ENCODE measurements at places on chromosomes 3 and 15. TPM values are rescaled to one million over a fixed set of nuclear protein-coding genes. Genes with fewer than 3 reads are reported as not detected.

The NPAP1 gene
- not detected for total RNA-seq

DNA sequence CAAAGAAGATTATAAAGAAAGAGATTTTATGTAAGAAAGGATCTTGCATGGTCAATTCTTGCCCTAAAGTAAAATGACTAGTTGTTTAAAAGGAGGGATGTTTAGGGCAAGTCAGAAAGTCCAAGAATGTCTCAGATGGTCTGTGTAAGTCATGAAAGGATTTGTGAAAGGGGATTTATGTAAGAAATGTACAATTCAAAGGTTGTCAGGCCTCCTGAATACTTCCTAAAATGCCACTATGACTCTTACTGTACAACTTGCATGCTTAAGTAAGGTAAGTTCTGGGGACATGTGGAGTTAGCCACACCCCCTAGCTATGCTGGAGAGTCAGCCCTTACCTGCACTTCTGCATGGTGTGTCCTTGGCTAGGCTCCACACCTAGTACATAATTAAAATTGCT is 328.9 kb upstream of the TGFBR2 start:
- no peak for DNase-seq

The SRGAP3 gene
- 16.5 TPM for total RNA-seq

- DNase-seq: peak; percentile 94
Observed at GRCh38 chr15:69034352-69034751, 19.9 kb downstream of the NOX5 start.

GRCh38 chr15:81093961-81094360 is 40.1 kb upstream of the CFAP161 start:
- DNase-seq: no peak

DNA sequence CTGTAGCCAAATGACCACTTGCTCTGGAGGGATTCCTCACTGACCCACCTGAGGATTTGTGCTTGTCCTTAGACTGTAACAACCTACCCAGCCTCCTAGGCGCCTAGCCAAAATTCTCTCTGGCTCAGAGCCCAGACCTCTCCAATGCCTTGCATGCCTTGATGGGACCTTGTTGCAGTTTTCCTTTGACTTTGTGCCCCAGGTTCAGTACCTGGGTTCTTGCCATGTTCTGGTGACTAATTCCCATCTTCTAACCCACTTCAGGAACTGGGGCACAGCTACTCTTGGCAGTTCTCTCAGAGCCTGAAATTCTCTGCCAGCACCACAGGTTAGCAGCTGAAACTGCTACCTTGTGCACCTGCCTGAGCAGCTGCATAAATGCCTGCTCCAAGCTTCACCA is 27.0 kb upstream of the UBE3A start:
- peak; percentile 10 for DNase-seq

DNA sequence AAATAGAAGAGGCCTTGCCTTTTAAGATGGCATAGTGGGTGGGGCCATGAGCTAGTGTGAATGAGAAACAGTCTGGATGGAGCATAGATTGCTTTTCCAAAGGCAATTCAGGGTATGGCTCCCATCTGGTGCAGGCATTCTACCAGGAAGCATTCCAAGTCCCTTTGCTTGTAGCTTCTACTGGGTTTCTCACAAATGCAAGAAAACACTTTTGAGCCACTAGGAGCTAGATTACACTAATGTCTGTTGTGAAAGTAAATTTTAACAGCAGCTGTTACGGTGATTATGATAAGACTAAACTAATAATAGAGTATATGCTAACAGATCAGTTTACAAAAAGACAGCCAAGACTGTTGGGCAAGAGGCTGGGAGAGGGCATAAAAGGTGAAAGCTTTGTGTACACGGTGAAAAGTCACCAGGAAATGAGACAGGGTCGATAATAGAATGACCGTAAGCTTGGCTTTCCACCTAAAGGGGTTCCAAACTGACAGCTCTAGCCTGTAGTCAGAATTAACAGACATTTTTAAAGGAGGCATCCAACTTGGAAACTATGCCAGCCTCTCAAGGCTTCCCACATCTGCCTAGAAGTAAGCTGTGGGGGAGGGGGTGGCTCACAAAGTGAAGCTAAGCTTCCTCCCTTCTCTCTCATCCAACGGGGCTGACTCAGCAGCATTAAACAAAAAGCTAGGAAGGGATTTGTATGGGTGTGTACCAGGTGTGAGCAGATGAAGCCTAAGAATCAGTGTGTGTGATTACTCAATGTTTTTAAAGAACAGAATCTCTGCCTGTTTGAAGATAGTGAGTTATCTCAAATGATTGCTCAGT is 61.1 kb upstream of the GPD1L start:
- peak; percentile 95 for DNase-seq

DNA sequence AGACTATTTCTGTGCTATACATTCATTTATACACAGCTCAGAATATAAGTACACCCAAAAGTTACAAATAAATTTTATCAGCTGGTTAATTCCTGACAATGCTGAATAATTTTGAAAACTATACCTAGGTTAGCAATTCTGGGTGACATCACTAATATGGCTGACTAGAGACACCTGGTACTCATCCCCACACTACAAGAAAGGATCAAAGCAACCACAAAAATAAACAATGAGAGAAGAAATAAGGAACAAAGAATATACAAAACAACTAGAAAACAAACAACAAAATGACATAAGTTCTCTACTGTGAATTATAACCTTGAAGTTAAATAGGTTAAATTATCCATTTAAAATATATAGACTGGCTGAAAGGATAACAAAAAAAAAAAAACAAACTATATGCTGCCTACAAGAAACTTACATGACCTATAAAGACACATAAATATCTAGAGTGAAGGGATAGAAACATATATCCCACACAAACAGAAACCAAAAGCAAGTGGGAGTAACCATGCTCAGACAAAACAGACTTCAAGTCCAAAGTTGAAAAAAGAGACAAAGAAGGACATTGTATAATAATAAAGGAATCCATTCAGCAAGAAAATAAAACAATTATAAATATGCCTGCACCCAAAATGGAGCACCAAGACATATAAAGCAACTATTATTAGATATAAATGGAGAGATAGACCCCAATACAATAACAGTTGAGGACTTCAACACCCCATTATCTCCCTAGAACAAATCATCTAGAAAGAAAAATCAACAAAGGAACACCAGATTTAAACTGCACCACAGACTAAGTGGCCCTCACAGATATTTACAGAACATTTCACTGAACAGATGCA is 57.8 kb downstream of the IMPG2 start:
- no peak for DNase-seq

- DNase-seq: no peak
Observed at GRCh38 chr15:25092661-25093060, 137.9 kb downstream of the SNRPN start.

DNA sequence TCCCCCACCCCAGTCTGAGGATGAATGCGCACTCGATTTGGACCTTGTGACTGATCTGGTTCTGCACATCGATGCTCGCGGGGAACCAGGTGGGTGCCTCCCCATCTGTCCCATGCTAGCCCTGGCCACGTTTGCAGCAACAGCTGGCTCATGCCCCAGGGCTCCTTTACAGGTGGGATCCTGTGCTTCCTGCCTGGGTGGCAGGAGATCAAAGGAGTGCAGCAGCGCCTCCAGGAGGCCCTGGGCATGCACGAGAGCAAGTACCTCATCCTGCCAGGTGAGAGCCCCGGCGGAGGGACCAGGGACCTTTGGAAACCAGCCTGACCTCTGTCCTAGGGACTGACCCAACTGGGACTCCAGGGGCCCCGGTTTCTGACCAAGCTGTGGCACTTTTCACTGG is 44.3 kb downstream of the DHX30 start:
- DNase-seq: no peak

DNA sequence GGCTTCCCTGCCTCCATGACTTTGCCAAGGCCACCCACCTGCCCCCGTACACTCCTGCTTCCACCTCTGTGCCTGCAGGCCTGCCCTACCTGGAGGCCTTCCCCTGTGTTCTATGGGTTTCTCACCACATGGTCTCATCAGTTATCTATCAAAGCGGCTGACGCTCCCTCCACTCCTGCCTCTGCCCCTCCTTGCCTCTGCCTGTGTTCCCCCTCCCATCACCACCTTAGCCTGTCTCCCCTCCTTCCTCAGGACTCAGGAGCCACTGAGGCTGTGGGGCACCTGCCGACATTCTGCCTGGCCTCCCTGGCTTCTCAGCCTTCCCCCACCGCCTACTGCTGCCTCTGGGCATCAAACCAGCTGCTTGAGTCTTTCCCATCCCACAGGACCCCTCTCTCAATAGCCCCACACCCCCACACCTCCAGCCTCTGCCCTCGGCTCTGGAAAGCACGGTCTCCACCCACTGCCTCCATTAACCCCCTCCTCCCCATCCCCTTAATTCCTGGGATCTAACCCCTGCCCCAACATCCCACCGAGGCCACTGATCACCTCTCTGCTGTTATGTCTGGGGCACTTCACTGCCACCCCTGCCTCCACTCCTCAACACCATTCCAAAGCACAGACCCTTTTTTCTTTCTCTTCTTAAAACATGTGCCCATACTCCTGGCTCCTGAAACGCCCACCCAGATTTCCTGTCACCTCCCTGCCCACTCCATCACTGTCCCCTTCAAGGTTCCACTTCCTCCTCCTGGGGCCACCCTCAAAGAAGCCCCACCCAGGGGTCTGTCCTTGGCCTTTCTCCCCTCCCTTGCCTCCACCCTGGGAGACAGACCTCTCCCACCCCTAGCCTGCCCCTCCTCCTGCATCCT is 24.4 kb upstream of the CYP11A1 start:
- no peak for DNase-seq

DNA sequence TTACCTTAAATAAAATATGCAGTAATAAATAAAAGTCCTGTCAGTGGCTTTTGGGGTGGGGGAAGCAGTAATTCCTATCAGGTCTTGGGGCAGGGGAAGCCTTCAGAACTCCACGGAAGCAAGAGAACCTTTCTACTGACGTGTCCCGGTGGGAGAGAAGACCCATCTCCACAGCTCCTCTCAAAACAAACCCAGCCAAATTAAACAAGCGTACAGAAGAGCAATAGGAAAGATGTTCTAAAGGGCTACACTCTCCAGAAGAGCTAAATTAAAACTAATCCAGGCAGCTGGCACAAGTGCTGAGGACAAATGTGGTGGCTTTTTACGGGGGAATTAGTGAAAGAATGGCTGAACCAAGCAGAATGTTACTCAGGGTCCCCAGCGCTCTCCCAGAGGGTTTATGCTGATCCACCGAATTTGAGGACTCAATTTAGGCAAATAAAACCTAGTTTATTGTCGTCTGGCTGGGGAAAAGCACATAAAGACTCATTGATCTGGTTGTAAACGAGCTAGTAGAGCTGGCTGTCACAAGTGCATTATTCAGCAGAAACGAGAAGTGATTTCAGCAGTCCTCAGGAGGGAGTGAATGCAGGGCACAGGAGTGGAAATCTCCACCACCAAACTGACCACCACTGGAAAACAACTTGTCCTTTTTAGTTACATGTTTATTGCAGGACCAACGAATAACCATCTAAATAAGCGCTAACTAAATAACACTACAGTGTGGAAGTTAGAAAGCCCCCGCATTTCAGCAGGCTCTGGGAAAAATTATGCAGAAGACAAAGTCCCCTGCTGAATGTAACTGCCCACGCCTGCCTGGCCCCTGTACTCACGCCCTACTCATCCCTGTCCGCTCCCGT is 13.5 kb downstream of the BFSP2 start:
- DNase-seq: no peak

DNA sequence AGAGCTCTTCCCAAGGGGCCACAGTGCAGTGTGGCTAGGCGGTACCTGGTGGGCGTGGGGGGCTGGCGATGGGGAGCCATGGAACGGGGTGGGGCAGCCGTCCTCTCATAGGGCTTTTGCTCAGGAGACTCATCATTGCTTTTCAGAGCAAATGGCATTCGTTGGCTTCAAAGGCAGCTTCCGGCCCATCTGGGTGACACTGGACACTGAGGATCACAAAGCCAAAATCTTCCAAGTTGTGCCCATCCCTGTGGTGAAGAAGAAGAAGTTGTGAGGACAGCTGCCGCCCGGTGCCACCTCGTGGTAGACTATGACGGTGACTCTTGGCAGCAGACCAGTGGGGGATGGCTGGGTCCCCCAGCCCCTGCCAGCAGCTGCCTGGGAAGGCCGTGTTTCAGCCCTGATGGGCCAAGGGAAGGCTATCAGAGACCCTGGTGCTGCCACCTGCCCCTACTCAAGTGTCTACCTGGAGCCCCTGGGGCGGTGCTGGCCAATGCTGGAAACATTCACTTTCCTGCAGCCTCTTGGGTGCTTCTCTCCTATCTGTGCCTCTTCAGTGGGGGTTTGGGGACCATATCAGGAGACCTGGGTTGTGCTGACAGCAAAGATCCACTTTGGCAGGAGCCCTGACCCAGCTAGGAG is 40.8 kb downstream of the MESD start:
- DNase-seq: no peak

- no peak for DNase-seq
Observed at GRCh38 chr3:113268942-113269341, 57.6 kb downstream of the BOC start.

DNA sequence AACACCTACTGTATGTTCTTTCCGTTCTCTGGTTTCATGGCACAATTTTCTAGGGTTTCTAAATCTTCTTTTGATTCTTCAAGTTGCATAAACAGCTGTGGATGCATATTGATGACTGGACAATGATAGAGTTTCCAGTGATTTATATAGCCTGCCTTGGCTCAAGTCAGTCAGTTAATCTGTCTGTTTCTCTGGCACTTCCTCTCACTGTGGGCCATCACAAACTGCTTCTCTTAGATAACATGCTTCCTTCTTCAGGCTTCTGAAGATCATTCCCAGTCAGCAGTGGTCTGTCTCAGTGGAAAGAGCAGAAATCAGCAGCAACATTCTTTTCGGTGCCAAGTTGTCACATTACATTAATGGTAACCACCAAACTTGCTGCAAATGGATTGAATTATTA is 207.2 kb downstream of the RYR3 start:
- no peak for DNase-seq

The MYLK gene
- total RNA-seq: 3.2 TPM
